NCI-H446 treated with DMSO at 0.1 percent for 48 hours (cell line): ENCODE measurements at places on chromosomes 12 and 14.

- DNase-seq: no peak
Measured at GRCh38 chr14:101774006-101774795, 12.7 kb downstream of the PPP2R5C start.

GRCh38 chr12:24705741-24706358 lies 243.1 kb downstream of the BCAT1 start:
- no peak for DNase-seq

DNA sequence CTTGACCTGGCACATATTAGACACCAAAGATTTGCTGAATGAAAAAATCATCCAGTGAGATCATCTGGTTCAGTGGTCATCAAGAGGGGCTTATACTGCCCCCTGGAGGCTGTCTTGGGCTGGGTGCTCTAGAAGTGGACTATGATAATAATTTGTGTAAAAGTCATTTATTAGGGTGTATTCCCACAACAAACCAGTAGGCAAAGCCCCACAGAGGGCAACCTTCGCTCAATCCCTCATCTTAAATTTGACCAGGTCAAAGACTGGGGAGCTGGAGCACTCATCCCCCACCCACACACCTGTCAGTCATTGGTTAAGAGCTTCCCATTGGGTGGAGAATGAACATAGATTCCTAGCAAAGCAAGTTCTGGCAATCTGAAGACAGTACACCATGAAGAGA lies 20.0 kb upstream of the FICD start:
- peak; percentile 4 for DNase-seq

DNA sequence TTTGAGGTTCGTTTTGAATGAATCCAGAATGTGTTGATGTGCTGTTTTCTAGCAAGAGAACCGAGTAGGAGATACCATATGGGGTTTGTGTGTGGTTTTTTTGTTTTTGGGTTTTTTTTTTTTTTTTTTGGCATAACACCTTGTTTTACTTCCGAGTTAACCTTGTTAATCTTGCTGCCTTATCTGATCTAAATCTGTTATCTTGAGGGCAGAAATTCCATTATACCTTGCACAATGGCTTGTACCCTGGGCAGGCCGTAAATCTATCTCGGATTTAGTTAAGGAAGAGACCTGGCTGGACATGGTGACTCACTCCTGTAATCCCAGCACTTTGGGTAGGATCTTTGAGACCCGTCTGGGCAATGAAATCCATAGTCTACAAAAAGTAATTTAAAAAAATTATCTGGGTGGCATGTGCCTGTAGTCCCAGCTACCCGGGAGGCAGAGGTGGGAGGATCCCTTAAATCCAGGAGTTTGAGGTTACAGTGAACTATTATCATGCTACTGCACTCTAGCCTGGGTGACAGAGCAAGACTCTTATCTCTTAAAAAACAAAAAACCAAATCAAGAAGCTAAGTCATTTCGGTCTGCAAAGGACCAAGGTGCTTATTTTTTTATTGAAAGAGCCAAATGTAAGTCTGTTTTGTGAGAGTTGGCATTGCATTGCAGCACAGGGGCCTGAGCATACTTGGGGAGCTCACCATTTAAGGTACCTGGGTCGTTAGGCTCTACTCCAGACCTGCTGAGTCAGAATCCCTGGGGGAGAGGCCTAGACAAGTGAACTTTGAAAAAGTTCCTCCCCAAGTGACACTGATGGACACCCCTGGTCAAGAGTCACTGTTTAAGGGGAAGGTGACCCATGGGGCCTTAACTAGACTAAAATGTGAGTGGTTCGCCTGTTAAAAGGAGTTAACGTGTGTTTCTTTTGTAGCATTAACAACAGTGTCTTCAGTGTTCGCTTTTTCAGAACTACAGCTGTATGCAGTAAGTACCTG lies 6.7 kb downstream of the DLST start:
- DNase-seq: no peak

DNA sequence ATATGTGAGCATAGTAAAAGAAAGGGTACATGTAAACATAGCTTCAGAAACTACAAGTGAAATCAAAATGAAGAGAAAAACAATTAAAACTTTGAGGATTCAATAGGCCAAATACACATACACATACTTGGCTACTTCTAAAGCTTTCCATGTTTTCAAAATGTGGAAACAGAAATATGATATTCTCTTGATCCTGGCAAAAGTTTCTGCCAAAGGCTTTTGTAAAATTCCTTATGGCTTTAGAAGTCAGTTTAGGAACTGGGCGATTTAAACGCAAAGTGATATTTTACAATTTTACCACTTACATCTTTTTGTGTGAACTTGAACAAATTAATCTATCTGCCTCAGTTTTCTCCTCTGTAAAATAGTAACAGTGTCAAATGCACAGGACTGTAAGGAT lies 756.4 kb downstream of the C12orf50 start:
- DNase-seq: peak; percentile 16

DNA sequence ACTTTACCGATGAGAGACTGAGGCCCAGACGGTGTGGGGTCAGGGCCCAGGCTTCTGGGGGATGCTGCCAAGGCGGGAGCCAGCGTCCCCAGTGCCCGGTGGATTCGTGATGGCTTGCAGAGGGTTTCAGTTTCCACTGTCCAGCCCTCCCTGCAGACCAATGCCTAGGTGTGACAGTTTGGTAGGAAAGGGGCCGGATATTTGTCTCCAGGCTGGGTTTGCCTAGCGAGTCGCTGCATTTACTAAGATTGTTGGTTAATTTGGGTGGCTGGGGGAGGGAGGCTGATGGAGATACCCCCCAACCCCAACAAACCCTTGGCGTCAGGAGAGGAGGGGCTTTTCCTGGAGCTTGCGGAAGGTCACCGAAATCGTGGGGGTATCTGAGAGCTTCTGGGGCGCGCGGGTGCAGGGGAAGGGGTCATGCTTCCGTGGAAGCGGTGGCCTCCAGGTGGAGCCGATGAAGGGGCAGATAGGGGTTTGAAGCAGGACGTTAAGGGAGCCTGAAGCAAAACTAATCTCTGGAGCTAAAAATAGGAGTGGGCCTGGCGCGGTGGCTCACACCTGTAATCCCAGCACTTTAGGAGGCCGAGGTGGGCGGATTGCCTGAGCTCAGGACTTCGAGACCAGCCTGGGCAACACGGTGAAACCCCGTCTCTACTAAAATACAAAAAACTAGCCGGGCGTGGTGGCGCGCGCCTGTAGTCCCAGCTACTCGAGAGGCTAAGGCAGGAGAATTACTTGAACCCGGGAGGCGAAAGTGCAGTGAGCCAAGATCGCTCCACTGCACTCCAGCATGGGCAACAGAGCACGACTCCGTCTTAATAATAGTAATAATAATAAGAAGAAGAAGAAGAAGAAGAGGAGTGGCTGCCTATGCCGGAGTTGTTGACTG lies 1.1 kb upstream of the CDC42BPB start:
- DNase-seq: no peak

GRCh38 chr12:29731591-29731990 lies 52.2 kb downstream of the TMTC1 start:
- peak; percentile 27 for DNase-seq
